Fibroblast of the conjunctiva (primary cell): ENCODE measurements at places on chromosomes 7 and 10.
A peak's percentile ranks its signal among the peaks of the same experiment; 100 is the strongest.

- DNase-seq = no peak
Observed at GRCh38 chr7:148962440-148962822, 65.9 kb downstream of the PDIA4 start.

DNA sequence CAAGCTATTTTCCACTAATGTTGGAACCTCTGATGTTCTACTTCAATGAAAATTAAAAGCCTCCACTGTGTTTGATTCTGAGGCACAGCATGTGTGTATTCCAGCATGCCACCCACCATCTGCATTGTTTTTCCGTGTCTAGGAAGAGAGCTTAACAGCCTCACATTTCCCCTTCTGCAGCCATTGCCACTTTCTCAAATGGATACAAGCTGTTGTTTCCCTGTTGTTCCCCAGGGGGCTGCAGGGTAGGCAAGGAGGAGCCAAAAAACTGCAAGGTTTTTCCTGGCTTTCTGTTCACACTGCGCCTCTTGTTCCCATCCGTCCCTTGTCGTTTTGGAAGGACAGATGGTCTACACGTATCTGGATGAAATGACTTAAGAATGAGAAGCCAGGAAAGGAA lies 72.3 kb upstream of the DNAJB12 start:
- DNase-seq = no peak

DNA sequence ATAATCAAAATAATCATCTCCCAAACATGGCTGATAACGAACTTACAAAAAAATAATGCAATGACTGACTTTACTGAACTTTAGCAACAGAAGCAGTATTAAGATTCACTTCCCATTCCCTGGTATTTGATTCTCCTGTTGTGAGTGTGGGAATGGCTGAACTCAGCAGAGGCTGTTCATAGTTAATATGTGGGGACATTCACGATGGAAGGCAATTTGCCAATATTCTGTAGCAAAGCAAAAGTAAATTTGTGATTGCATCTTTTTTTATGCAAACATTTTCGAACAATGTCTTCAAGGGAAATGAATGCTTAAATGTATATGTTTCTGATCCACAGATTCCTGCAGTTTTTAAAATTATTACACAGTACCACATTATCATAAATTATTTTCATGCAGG lies 431.7 kb upstream of the KLF6 start:
- no peak for DNase-seq

DNA sequence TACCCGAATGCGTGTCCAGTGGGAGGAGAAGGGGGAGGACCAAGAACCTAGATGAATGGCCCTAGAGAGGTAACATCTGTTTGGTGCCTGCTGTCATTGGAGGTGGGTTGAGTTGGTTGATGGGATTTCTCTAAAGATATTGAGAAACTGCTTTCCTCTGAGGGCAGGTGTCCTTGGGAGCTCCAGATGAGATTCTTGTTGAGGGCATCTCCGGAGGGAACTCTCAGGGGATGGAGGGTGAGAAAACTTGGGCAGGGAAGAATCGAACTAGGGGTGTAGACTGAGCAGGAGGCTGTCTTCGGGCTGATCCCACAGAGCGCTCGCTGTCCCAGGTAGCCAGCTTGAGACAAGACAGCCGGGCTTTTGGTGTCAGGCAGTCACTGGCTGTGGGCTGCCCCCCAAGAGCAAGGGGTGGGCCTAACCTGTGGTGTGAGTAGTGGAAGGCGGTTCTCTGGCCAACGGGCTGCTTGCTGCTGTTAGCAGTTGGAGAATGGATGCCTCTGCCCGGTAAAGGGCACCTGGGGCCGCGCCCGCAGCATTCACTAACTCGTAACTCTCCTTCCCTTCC lies 3.7 kb downstream of the IRF5 start:
- no peak for DNase-seq

DNA sequence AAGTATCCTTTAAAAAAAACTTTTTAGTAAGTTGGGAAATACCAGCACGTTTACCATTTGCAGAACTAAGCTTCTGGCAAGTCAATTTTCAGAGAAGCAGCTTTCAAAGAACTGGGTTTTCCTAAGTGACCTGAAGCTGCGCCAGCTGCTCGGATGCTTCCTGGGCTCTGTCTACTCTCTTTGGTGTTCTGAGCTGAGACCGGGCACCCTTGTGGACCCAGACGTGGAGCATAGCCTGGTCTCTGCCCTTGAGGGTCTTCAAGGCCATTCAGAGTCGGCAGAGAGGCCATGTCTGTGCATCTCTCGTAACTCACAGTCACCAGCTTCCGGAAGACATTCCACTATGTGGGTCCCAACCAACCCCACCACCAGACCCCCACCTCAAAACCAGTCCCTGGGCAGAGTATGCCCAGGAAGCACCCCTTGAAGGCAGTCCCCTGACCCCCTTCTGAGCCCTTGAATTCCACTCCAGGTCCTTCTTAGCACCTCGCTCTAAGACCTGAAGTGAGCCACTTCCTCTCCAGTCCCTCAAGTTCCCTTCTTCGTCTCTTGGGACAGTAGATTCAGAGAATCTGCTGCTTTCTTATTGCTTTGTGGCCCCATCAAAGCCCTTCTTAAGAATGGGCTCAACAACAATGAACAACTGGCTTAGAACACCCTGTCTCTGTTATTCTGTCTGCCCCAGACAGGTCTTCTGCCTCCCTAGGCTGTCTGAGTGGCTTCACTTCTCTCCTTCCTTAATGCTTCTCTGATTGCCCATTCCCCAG lies 8.5 kb downstream of the CALML5 start:
- no peak for DNase-seq

DNA sequence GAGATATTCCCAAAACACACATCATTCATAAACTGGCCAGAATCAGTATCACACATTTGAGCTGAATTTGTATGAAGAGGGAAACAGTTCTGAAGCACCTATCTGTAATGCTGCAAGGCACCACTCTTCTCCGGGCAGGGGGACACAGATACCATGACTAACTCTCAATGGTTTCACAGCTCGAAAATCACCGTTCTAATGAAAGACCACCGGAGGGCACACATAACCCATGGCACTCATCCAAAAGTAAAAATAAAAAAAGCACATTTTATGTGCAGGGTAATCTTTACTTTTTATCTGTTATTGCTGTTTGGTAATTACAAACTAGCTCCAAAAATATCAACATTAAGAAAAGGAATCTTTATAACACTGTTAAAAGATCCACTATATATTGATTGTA lies 137.5 kb downstream of the PARD3 start:
- DNase-seq = no peak

- DNase-seq = no peak
Observed at GRCh38 chr10:99527526-99528493, 4.9 kb upstream of the NKX2-3 start.

GRCh38 chr7:154306036-154306435 lies 253.8 kb downstream of the DPP6 start:
- DNase-seq = no peak

GRCh38 chr10:121049489-121049888 lies 198.3 kb downstream of the WDR11 start:
- no peak for DNase-seq

- DNase-seq = no peak
Observed at GRCh38 chr7:108839076-108839475, 269.4 kb downstream of the DNAJB9 start.

GRCh38 chr7:17408904-17409290 lies 110.4 kb downstream of the AHR start:
- no peak for DNase-seq

- DNase-seq = no peak
Observed at GRCh38 chr7:82760831-82761230, 317.3 kb upstream of the CACNA2D1 start.

DNA sequence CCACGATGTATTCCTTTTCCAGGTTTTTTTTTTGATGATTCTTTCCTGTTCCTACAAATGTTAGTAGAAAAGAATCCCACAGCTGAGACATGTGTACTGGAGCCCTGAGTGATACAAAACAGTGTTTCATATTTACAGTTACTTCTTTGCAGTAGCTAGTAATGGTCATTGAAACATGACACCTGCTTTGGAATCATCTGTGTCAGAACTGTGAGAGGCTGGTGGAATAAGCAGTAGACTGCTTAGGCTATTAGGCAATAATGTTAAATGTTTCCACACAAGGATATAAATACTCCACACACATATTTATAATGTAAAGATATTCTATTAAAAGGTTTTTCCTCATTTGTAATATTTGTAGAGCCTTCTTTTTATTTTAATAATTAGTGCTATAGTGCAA lies 394.0 kb downstream of the THSD7A start:
- DNase-seq = peak; percentile 20

- no peak for DNase-seq
Observed at GRCh38 chr10:72107325-72108003, 19.1 kb upstream of the SPOCK2 start.

- no peak for DNase-seq
Observed at GRCh38 chr7:97845622-97846203, 26.5 kb downstream of the ASNS start.

GRCh38 chr7:90345595-90346335 lies 751 bp upstream of the GTPBP10 start:
- peak; percentile 12 for DNase-seq

- DNase-seq = no peak
Observed at GRCh38 chr7:154583454-154583853, 419.5 kb downstream of the PAXIP1 start.

GRCh38 chr10:3192856-3193635 lies 20.5 kb upstream of the PITRM1 start:
- peak; percentile 67 for DNase-seq

- no peak for DNase-seq
Observed at GRCh38 chr7:2270495-2270894, 28.5 kb downstream of the NUDT1 start.

- DNase-seq = no peak
Observed at GRCh38 chr10:36148207-36148606, 506.1 kb upstream of the FZD8 start.

- DNase-seq = no peak
Observed at GRCh38 chr7:55032069-55032699, 13.4 kb downstream of the EGFR start.

DNA sequence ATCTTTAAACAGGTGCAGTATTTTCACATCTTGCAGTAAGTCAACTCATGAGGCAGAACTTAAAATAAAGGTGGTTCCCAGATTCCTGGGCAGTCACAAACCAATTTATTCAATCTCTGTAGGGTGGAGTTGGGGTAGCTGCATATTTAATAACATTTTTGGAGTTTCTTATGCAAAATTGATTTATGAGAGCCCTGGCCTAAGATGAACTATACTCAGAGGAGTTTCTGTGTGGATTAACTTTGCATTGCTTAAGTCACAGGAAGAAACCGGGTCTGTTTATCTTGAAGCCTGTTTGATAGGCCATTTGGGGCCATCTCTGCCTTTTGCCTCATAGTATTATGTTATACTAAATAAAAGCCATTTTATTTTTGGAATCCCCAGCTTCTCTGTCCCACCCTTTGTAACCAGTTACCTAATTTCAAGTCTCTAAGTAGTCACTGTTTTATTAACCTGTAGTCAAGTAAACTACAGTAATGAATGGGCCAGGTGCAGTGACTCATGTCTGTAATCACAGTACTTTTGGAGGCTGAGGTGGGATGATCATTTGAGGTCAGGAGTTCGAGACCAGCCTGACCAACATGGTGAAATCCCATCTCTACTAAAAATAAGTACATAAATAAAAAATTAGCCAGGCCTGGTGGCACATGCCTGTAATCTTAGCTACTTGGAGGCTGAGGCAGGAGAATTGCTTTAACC lies 104.4 kb upstream of the FAM3C start:
- no peak for DNase-seq

DNA sequence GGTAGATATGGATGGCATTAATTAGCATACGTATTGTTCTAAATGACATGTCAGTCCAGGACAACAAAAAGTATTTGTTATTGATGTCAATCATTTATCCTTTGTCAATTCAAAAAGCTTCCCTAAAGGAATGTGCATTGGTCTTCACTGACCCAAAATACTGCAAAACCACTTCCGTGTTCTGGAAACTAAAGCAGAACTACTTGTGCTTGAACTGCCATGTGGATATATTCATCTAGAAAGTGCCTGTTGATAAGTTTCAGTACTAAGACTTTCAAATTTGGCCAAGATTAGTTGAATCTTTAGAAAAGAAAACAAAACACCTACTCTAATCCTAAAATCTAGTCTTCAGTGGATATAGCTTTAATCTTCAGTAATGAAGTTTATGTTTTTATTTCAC lies 242.1 kb upstream of the PPP1R3A start:
- DNase-seq = no peak

GRCh38 chr7:142053988-142054387 lies 57.5 kb upstream of the MGAM2 start:
- no peak for DNase-seq

- no peak for DNase-seq
Observed at GRCh38 chr7:83684928-83685327, 36.0 kb upstream of the SEMA3E start.

DNA sequence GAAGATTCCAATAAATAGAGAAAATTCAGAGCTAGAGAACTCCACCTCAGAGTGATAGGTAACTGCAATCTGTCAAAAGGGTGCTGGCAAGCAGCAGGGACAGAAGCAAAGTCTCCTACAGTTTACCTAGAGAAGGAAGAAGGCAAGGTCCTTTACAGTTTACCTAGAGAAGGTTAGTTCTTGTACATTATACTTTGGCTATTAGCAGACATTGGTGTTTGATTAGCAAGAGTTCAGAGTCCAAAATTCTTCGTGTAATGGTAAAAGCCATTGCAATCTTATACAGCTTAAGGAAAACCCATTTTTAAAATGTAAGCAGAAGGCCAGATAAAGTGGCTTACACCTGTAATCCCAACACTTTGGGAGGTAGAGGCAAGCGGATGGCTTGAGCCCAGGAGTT lies 45.9 kb downstream of the SLC25A13 start:
- no peak for DNase-seq

- no peak for DNase-seq
Observed at GRCh38 chr10:102819054-102819453, 18.2 kb downstream of the CYP17A1 start.

DNA sequence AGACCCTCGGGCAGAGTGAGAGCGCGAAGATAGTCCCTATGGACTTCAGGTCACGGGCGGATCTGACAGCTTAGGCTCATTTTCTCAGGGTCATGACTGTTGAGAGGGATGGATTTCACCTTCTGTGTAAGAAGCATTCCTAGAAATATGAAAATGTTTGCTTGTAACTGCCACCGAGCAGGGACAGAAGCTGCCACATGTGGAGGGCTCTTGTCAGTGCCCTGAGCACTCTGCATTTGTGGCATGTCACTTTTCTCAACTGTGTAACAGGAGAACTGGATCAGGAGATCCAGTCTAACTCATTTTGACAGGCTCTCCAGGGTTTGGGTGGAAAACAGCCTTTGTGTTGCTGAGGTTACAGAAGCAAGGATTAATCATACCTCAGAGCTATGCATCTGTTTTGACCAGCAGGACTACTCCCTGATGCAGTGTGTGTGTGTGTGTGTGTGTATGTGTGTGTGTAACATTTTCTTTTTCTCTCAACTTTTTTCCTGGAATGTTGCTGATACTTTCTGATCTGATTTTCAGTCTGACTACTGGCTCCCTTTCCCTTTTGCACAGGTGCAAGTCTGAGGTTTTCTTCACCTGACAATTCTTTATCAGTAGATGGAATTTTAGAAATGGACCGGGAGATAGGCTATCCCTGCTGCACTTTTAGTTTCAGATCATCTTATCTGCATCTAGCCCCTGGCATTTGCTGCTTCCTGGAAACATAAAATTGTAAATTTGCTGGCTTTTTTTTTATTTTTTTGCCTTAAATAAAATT lies 183.3 kb downstream of the STK31 start:
- no peak for DNase-seq
